ENCODE measurements at places on chromosomes 12 and 14. TPM values are rescaled to one million over a fixed set of nuclear protein-coding genes. Genes with fewer than 3 reads are reported as not detected.
A peak's percentile ranks its signal among the peaks of the same experiment; 100 is the strongest.

Gene ACTR6
- 18.3 TPM for total RNA-seq

GRCh38 chr14:37197421-37198272 is at the start of gene MIPOL1:
MIPOL1 (plus strand) TSS chr14:37197937; CDS start chr14:37247889, 49,952 bp downstream.
- H3K4me1 ChIP-seq = peaks cover 14% of the 10 kb centered on the region
- no peaks in the 10 kb centered on the region for H3K36me3 ChIP-seq
- H3K4me3 ChIP-seq = peak within 1 kb of the TSS; percentile 68
- no peaks in the 10 kb centered on the region for H3K27me3 ChIP-seq

DNA sequence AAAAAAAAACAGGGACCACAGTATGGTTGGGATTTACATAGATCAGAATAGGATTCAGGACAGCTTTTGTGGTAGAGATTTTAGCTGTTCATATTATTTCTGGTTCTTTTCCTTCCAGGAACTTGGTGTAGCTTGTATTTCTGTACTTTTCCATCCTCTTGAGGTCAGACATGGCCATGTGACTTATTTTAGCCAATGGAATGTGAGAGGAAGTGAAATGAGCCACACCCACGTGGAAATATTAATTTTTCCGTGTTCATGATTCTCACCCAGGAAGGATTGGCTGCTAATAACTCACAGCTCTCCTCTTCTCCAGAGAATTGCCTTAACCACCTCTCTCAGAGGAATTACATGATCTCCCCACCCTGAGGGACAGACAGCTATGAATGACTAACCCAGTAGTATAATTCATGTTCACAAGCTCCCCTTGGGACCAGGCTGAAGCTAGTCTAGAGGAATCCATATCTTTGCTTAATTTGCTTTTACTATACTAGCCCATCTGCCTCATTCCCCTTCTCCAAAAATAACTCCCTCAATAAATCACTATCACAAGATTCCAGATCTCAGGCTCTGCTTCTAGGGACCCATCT is 340.4 kb downstream of the NUAK1 start:
- H3K4me1 ChIP-seq = peaks cover 8% of the 10 kb centered on the region
- no peak for DNase-seq
- no peaks in the 10 kb centered on the region for H3K36me3 ChIP-seq
- H3K27ac ChIP-seq = peak overlapping the region; percentile 34

Gene KRT72
- not detected for total RNA-seq

GRCh38 chr14:68449561-68450181 is 343.2 kb downstream of the ZFP36L1 start:
- H3K4me1 ChIP-seq = peaks cover 30% of the 10 kb centered on the region
- no peaks in the 10 kb centered on the region for H3K36me3 ChIP-seq
- no peak for DNase-seq
- no peaks in the 10 kb centered on the region for H3K27me3 ChIP-seq

GRCh38 chr12:11228296-11228879 is 41.1 kb downstream of the PRB3 start:
- H3K27ac ChIP-seq = no peak overlapping the region
- H3K4me1 ChIP-seq = no peaks in the 10 kb centered on the region
- DNase-seq = no peak
- H3K4me3 ChIP-seq = no peak overlapping the region
- no peaks in the 10 kb centered on the region for H3K36me3 ChIP-seq
- H3K27me3 ChIP-seq = no peaks in the 10 kb centered on the region

Gene COCH
- total RNA-seq = 0.60 TPM

- no peak overlapping the region for H3K4me3 ChIP-seq
- H3K27me3 ChIP-seq = no peaks in the 10 kb centered on the region
- no peaks in the 10 kb centered on the region for H3K4me1 ChIP-seq
- H3K36me3 ChIP-seq = peaks cover 74% of the 10 kb centered on the region
- H3K27ac ChIP-seq = peak overlapping the region; percentile 20
- no peak for DNase-seq
Measured at GRCh38 chr14:63287666-63288483, 30.9 kb downstream of the GPHB5 start.

Gene FGF23
- not detected for total RNA-seq

- no peaks in the 10 kb centered on the region for H3K36me3 ChIP-seq
- DNase-seq = no peak
- H3K27me3 ChIP-seq = no peaks in the 10 kb centered on the region
- peaks cover 52% of the 10 kb centered on the region for H3K4me1 ChIP-seq
- no peak overlapping the region for H3K4me3 ChIP-seq
- H3K27ac ChIP-seq = no peak overlapping the region
Measured at GRCh38 chr14:95287176-95287754, 32.4 kb downstream of the CLMN start.

Gene TSPAN11
- 1.7 TPM for total RNA-seq

GRCh38 chr12:109624467-109624866 is 50.9 kb downstream of the MVK start:
- H3K27me3 ChIP-seq = peaks cover 31% of the 10 kb centered on the region
- peaks cover 11% of the 10 kb centered on the region for H3K4me1 ChIP-seq
- H3K27ac ChIP-seq = no peak overlapping the region
- no peaks in the 10 kb centered on the region for H3K36me3 ChIP-seq
- H3K4me3 ChIP-seq = no peak overlapping the region

DNA sequence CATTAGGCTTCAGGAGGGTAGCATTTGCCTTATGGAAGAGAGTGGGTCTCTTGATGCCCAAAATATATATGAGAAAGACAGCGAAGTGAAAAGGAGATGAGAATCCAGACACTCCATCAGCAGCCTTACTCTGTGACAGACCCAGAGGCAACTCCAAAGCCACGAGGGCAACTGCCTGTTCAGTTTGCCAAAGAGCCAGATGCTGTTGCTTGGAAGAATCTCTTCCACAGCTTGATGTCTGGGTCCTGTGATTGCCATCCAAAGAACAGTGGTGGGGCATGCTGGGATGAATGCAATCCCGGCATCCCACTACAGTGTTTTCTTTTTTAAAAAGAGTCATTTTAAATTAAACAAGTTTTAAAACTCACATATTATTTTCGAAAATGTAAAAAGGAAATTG is 10.9 kb upstream of the OTX2 start:
- no peaks in the 10 kb centered on the region for H3K4me1 ChIP-seq
- no peaks in the 10 kb centered on the region for H3K36me3 ChIP-seq
- no peak overlapping the region for H3K4me3 ChIP-seq
- DNase-seq = no peak

Gene TGFB3
- 27.2 TPM for total RNA-seq

Gene SLC35F4
- not detected for total RNA-seq

GRCh38 chr12:27552886-27553560 is 29.0 kb downstream of the PPFIBP1 start:
- DNase-seq = no peak
- no peaks in the 10 kb centered on the region for H3K27me3 ChIP-seq
- no peaks in the 10 kb centered on the region for H3K36me3 ChIP-seq
- H3K4me3 ChIP-seq = no peak overlapping the region
- peaks cover 99% of the 10 kb centered on the region for H3K4me1 ChIP-seq

DNA sequence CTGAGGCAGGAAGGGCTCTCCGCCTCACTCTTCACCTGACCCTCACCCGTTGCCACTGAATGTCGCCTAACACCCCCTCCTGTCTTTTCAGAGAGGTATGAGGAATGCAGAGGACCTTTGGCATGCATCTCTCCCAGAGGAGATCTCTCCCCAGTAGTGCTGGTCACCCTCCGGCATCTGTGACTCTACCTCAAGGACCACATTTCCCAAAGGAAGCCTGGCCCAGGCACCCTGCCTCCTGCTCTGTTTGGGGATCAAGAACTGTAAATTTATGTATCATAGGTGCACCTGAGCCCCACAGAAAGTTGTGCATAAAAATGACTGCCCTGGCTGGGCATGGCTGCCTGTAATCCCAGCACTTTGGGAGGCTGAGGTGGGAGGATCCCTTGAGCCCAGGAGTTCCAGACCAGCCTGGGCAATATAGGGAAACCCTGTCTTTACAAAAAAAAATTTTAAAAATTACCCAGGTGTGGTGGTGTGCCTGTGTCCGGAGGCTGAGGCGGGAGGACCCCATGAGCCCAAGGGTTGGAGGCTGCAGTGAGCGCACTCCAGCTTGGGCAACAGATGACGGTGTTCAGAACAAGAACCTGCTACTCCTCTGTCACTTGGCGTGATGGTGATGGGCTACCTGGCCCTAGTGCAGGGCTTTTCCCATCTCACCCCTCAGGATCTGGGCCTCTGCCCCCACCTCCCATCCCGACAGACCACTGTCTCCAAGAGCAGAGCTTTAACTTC is 13.7 kb downstream of the TNFRSF1A start:
- DNase-seq = no peak
- H3K4me3 ChIP-seq = no peak overlapping the region
- peaks cover 54% of the 10 kb centered on the region for H3K36me3 ChIP-seq
- H3K27ac ChIP-seq = peak overlapping the region; percentile 52
- H3K27me3 ChIP-seq = no peaks in the 10 kb centered on the region

DNA sequence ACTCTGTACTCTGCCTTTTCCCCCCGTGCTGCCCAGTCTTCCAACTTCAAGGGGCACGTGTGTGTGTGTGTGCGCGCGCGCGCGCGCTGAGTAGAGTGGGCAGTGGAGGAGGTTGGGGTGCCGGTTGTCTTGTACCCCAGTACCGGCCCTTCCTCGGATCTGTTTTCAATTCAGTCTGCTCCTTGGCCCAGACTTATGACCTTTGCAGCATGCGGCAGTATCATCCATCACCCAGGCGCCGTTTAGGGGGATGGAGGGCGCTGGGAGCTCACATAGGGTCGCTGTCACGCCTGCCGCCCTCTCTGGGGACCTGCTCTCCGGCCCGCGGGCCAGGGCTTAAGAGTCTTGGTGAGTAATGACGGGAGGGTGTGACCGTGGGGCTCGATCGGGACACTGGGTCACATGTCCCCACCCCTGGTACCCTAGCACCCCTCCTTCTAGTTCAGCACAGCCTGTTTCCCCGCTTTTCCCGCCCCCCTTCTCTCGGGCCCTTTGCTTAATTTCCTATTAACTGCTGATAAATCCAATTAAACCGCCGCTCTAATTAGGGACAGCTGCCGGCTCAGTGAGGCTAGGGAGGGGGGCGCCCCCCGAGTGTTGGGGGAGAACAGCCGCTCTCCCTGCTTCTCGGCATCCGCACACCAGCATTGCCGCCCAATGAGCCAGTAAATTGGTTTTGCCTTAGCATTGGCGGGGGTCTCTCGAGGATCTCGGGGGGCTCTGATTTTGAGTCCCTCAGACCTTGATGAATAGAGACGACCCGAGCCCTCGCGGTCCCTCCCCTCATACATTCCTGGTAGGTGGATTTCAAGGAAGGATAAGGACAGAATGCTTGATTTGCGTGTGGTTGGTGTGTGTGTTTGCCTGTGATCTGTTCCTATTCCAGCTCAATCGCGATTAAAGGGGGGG is 9.3 kb downstream of the STAC3 start:
- H3K4me3 ChIP-seq = no peak overlapping the region
- no peaks in the 10 kb centered on the region for H3K36me3 ChIP-seq
- peaks cover 72% of the 10 kb centered on the region for H3K4me1 ChIP-seq
- no peak overlapping the region for H3K27ac ChIP-seq
- peaks cover 81% of the 10 kb centered on the region for H3K27me3 ChIP-seq

DNA sequence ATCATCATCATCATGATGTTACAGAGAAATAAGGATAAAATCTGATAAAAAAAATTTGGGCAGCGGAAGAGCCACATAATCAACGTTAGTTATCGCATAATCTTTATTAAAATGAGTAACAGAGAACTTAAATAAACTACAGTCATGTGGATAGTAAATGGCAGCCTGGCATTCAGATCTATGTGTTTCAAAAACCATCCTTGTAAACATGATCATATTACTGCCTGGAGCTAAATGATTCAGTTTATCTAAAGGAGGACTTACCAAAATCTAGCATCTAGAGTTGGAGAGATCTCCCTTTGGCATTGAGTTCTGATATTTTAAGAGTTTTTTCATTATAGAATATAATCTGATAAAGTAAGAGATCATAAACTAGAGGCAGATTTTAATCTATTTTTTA is 200.1 kb upstream of the MGAT4C start:
- H3K4me3 ChIP-seq = no peak overlapping the region
- no peaks in the 10 kb centered on the region for H3K4me1 ChIP-seq
- H3K27ac ChIP-seq = no peak overlapping the region
- H3K36me3 ChIP-seq = no peaks in the 10 kb centered on the region
- DNase-seq = no peak

GRCh38 chr12:41511247-41511646 is 323.1 kb downstream of the PDZRN4 start:
- H3K4me1 ChIP-seq = peaks cover 5% of the 10 kb centered on the region
- no peak for DNase-seq
- H3K27me3 ChIP-seq = no peaks in the 10 kb centered on the region
- H3K36me3 ChIP-seq = no peaks in the 10 kb centered on the region

Gene DLK1
- total RNA-seq = 2.8 TPM

Gene LYZ
- 30.8 TPM for total RNA-seq

- peaks cover 85% of the 10 kb centered on the region for H3K27me3 ChIP-seq
- no peaks in the 10 kb centered on the region for H3K4me1 ChIP-seq
- H3K4me3 ChIP-seq = no peak overlapping the region
- H3K27ac ChIP-seq = no peak overlapping the region
- no peaks in the 10 kb centered on the region for H3K36me3 ChIP-seq
Measured at GRCh38 chr14:95948558-95948981, 71.9 kb downstream of the TUNAR start.

DNA sequence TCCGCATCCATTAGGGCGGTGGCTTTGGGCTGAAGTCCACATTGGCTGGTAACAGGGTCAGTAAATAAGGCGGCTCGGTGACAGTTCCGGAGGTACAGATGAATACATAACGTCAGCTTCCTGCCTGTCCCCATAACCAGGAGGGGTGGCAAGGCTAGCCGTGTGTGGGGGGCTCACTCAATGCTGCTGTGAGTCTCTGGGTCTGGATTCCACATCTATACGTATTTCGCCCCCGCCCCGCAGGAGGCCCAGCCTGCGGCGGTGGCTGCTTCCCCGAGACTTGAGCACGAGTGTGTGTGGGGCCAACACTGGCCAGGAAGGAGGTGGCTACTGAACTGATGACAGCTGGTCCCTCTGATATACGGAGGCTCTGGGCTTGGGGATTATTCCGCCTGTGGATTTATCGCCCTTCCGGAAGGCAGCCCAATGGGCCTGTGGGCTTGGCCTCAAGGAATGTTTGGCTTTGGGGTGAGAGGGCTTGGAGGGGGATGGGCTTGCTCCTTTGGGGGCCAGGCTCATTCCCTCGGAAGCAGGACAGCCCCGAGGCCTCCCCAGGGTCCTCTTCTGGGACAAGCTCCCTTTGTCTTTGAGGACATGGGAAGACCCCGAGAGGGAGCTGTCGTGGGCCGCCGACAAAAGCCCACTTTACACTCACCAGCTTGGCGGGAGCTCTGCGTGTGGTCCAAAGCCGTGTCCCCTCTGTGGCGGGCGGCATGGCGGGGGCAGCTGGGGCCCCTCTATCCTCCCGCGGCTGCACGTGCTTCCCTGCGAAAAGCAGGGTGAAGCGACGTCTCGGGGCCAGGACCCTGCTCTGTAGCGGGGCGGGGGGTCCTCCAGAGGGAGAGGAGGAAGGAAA is 82.1 kb downstream of the KIF26A start:
- peaks cover 17% of the 10 kb centered on the region for H3K4me1 ChIP-seq
- DNase-seq = no peak
- no peaks in the 10 kb centered on the region for H3K36me3 ChIP-seq
- no peak overlapping the region for H3K27ac ChIP-seq
- peaks cover 46% of the 10 kb centered on the region for H3K27me3 ChIP-seq

DNA sequence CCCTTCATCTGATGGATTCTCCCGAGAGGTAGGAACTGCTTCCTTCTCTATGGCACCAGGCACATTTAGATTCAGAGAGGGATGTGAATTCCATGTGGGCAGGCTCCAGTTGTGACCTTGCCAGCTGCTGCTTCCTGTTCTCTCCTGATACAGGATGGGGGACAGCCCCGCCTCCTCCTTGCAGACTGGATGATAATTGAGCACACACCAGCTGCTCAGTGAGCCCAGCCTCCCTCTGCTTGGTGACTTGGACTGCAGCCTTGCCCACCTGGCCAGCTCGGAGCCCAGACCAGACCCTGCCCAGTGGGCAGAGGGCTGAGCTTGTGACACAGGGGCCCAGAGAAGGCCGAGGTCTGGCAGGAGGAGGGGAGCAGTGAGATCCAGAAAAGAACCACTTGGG is 90.2 kb downstream of the CALM1 start:
- H3K4me1 ChIP-seq = peaks cover 41% of the 10 kb centered on the region
- H3K27me3 ChIP-seq = no peaks in the 10 kb centered on the region
- no peaks in the 10 kb centered on the region for H3K36me3 ChIP-seq
- H3K4me3 ChIP-seq = no peak overlapping the region
- peak; percentile 31 for DNase-seq

Data from left ventricle myocardium inferior (tissue), 1 donor.